Urinary bladder (tissue), 4 donors: ENCODE measurements at places on chromosomes 16 and 17.

GRCh38 chr17:82175951-82176350 lies 36.7 kb downstream of the CCDC57 start:
- no peak for DNase-seq

DNA sequence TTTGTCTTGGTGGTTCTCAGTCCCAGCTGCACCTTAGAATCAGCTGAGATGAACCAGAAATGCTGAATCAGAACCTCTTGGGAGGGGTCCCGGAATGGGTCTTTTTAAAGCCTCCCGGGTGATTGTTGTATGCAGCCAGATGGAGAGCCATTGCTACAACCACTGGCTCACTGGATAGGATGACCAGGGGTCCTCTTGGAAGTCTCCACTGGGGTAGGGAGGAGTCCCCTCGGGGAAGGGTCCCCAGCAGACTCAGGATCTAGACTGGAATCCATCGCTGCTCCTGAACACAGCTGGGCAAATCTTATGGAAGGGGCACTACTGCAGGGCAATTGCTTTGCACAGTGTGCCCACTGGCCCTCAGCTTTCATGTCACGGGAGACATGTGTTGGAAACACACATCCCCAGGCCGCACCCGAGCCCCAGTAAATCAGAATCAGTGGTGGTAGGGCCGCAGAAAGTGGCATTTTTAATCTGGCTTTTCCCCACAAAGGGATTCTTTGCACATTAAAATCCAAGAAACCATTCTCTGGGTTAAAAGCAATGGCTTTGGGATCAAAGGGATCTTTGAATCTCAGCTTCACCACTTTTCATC lies 117.3 kb downstream of the IRX5 start:
- no peak for DNase-seq

DNA sequence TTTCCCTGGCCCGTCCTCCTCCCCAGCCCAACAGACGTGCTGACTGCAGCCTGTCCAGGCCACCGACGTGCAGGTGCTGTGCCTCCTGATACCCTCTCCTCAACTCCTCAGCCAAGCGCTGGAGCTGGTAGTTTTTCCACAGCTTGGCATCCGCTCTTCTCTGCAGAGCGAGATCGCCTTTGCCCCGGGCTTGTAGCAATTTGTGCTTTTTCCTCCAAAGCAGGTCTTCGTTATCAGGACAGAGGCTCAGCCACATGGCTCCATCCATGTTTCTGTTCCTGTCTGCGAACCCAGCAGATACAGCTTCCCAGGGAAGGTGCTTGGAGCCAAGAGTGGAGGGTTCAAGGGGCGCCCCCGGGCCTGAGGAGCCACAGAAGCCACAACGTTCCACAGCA lies 10.9 kb downstream of the CEP295NL start:
- no peak for DNase-seq

GRCh38 chr16:81836279-81837054 lies 57.4 kb downstream of the PLCG2 start:
- no peak for DNase-seq

GRCh38 chr17:55284944-55285339 lies 20.2 kb downstream of the HLF start:
- no peak for DNase-seq

DNA sequence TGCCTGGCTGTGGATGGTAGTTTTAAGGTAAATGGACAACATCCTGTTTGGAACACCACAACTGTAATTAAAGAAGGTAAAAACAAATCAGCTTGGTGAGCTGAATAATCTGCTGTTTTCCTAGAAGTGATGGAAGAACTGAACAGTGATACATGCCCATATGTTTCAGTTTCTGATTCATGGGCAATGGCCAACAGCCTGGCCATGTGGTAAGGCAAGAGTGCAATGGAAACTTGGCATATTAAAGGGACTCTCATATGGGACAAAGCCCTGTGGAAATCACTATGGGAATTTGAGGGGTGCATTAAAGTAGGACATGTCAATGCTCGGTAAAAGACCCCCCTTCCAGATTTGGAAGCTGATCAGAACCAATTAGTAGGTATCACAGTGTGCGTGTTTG lies 37.8 kb downstream of the IKZF3 start:
- DNase-seq, result no peak

DNA sequence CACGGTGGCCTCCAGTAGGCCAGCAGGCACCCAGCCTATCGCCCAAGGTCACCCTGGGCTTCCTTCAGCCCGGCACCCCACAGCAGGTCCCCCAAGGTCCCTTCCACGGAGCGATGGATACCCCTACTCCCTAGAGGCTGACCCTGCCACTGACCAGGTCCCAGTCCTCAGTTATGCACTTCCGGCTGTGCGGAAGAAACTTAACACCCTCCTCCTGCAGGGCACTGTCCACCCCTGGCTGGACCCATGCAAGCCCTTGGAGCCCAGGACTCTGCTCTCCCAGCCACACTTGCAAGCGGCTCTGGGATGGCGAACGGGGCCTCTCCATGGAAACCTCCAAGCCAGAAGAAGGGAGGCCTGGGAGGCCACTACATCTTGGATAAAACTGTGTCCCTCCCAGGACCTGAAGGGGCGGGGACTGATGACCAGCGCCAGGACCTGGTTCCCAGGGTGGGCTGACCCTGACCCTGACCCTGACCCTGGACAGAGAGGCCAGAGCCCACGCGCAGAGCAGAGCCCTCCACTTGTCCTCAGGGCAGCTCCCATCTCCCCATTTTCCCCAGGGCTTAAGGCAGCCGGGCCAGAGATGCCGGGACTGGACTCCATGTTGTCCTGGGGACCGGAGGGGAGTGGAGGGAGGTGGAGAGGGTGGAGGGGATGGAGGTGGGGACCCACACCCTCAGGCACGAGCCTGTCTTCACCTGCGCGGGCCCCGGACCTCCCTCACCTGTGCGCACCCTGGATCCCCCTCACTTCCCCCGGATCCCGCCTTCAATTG lies 734 bp downstream of the CEP131 start:
- no peak for DNase-seq

DNA sequence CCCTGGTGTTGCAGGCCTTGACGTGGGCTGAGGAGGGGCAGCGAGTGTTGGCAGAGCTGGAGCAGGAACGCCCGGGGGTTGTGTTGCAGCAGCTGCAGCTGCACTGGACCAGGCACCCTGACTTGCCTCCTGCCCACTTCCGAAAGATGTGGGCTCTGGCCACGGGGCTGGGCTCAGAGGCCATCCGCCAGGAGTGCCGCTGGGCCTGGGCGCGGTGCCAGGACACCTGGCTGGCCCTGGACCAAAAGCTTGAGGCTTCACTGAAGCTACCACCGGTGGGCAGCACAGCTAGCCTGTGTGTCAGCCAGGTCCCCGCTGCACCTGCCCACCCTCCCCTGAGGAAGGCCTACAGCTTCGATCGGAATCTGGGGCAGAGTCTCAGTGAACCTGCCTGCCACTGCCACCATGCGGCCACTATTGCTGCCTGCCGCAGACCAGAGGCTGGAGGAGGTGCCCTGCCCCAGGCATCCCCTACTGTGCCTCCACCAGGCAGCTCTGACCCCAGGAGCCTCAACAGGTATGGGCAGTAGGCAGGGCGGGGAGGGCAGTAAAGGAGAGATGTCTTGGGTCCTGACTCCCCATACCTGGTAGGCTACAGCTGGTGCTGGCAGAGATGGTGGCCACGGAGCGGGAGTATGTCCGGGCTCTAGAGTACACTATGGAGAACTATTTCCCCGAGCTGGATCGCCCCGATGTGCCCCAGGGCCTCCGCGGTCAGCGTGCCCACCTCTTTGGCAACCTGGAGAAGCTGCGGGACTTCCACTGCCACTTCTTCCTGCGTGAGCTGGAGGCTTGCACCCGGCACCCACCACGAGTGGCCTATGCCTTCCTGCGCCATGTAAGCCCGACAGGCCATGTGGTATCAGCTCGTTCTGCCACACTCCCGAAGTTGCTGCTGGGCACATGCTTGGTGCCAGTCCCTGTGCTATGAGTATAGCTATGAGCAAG lies 5.6 kb downstream of the PLEKHG4 start:
- no peak for DNase-seq

DNA sequence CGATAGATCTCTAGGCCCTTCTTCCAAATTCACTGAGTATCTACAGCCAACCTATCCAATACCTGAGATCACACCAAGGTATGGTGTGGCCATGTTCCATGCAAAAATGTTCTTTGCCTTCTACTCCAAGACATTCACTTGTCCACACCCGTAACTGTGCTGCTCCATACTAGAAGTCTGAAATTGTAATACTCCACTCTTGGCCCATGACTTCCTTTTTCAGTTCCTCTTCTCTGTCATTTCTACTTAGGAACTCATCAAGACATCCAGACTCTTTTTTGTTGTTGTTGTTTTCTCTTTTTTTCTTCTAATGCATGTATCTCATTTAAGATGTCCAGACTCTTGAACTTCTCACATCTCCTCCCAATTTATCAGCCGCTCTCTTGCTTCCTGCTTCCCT lies 42.5 kb upstream of the KSR1 start:
- no peak for DNase-seq

DNA sequence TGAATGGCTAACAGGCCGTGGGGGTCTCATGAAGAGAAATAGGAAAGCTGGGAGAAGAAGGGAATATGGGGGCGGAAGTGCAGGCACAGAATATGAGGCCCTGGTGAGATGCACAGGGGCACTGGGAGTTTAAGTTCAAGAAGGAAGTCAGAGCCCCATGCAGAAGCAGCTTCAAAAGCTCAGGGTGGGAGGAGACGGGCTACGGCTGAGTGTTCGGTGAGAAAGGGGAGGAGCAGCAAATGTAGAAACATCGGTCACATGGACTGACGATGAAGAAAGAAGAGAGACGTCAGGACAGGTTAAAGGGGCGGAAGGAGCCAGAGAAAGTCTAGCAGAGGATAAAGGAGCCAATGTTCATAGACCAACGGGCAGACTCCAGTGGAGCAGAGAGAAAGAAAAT lies 204.5 kb upstream of the ZFHX3 start:
- DNase-seq, result no peak

GRCh38 chr17:51721730-51722129 lies 436.8 kb downstream of the CA10 start:
- DNase-seq, result no peak

- no peak for DNase-seq
These were observed 7.3 kb upstream of the CAPNS2 start for GRCh38 chr16:55559233-55559632.

DNA sequence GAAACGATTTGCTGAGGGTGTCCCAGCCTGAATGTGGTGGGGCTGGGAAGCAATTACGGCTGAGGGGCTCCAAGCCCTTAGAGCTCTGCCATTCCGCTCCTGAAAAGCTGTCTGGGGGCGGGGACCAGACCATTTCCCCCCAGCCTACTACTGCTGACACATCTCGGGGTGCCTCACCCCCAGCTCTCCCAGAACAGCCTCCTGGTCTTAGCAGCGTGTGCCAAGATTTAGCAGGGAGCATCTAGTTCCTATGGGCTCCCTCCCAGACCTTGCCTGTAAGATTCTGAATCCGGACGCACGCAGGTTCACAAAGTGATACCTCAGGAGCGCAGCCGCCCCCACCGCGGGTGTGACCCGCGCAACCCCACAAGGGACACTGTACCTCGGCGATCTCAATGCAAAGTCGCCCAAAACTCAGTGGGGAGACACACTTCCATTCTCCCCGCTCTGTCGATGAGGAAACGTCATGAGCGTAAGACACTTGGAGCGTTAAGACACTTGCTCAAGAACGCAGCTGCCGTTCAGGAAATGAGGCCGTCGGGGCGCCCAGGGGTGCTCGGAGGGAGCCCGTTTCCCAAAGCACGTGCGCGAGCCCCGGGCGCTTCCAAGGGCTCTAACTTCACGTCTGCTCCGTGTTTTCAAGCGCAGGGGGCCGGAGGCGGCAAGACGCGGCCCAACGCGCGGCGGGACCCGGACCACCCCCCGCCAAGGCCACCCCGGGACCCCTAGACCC lies 629 bp downstream of the GEMIN4 start:
- DNase-seq, result no peak

GRCh38 chr17:46106966-46107644 lies 86.1 kb downstream of the KANSL1 start:
- DNase-seq, result no peak

DNA sequence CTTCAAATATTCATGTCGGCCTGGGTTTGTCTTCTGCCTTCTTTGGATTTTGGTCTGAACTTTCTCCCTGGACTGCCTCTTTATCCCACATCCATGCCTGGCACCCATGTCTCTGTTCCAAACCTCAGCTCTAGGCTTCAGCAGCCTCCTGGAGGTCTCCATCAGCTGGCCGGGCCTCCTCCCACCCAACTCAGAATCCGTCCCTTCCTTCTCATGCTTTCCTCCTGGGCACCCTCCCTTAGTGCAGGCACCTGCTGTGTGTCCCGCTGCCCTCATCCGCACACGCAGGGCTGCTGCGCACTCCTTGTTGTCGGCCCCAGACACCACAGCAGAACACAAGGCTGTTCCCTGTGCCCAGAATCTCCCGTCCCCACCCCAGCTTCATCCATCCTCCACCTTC lies 14.0 kb downstream of the LDHD start:
- no peak for DNase-seq

DNA sequence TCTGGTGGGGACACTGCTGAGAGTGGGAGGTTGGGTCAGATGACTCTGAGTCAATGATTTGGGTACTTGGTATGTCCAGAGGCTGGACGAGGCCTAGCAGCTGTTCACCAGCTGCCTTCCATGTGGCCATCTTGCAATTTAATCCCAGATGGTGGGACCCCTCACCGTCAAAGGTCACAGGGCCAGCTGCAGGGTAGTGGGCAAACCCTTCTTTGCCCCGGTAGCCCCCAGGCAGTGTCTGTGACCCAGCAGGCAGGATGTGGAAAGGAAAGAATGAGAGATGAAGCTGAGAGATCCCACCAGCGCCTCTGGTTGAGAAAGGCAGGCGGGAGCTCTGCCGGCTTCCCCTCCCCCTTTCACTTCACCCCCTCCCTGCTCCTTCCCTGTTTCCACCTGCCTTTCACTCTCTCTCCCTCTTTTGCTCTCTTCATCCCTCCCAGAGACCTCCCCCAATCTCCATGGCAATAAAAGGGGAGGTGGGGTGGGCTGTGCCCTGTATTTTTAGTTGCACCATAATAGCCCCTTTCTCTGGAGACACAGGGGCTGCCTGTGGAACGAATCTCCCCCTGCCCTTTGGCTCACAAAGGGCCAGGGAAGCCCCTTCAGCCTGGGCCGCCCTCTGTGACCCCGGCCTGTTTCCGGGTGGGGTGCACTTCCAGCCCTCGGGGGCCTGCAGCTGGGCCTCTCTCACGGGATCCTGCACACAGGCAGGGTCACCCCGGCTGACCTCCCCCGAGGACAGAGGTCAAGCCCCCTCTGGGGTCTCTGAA lies 20.2 kb downstream of the CDK5RAP3 start:
- no peak for DNase-seq

GRCh38 chr17:37191219-37191618 lies 184.6 kb upstream of the C17orf78 start:
- DNase-seq, result no peak

- no peak for DNase-seq
These were observed 1.1 kb downstream of the ORC6 start for GRCh38 chr16:46690281-46691178.
